ENCODE measurements at places on chromosomes 3 and 15.

- DNase-seq = no peak
Observed at GRCh38 chr3:36696799-36697198, 67.6 kb downstream of the DCLK3 start.

- no peak for DNase-seq
Observed at GRCh38 chr15:85496151-85496550, 115.7 kb downstream of the AKAP13 start.

- no peak for DNase-seq
Observed at GRCh38 chr3:47485812-47486211, 10.1 kb upstream of the SCAP start.

DNA sequence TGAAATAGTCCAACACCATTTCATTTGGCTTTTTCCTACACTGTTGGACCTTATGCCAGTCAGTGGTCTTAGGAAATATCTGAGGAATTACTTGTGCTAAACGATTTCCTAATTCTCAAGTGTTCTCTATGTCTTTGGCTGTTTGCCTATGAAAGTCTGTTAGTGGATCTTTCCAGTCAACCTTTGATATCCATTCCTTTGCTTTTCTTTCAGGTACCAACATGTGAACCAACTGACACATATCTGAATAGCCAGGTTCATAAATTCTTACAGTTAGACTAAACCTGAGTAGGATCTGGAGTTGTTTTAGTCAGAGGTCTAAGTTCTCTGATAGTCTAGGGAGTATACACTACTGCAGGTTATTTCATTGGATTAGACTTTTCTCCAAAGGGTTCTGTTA is 343.5 kb upstream of the LRRC3B start:
- DNase-seq = no peak

- DNase-seq = no peak
Observed at GRCh38 chr3:12135029-12135657, 23.6 kb downstream of the TIMP4 start.

DNA sequence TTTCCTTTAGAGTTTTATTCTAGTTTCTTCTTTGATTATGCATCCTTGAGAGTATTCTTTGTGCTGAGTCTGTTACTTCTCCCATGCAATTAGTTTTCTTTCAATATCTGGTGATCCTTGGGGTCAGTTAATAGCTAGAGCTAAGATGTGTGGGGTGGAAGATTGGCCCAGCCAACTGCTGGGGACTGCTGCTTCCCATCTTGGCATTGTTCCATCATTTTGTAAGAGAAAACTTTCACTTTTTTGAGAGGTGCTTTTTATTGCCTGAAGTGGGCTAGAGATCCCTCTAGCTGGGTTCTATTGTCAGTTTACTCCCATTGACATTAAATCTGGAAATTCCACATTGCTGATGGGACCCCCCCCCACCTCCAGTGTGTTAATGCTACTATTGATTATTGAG is 15.4 kb downstream of the BCL2L10 start:
- DNase-seq = no peak

- DNase-seq = no peak
Observed at GRCh38 chr3:18442756-18443664, 17.9 kb upstream of the SATB1 start.

- no peak for DNase-seq
Observed at GRCh38 chr3:174949523-174949922, 90.4 kb downstream of the NAALADL2 start.

DNA sequence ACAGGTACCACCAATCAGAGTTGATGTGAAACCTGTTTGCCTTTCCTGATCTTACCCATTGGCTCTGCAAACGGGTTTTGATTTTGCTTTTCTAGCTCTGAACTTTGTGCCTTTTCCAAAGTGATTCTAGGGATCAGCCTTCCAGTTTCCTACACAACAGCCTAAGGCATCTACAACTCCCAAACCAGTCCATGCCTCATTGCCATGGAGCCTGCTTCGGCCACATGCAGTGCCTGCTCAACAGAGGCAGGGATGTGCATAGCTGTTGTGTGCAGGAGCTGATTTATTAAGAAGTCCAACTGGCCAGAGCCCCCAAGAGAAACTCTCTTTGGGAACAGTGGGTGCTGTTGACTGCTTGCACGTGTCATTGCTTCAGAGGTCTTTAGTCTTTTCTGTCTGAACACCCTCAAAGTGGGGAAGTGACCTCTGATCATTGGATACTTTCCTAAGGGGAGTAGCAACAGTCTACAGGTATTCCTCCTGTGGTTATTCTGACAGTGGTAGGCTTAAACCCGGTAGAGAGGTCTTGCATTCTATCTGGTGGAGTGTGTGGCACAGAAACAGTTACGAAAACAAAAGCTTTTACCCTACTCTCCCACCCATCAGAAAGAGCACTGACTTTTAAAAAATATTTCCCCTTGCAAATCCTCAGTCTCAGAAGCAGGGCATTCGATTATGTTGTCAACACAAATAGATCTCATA is 36.6 kb upstream of the THSD4 start:
- no peak for DNase-seq

GRCh38 chr3:163261056-163261455 is 1764.4 kb downstream of the OTOL1 start:
- DNase-seq = no peak

- no peak for DNase-seq
Observed at GRCh38 chr3:54696313-54696712, 231.5 kb downstream of the LRTM1 start.

- no peak for DNase-seq
Observed at GRCh38 chr3:157782236-157782635, 279.0 kb upstream of the VEPH1 start.

- peak; percentile 83 for DNase-seq
Observed at GRCh38 chr15:31365655-31366127, 39.1 kb downstream of the KLF13 start.

GRCh38 chr3:155014953-155015352 is 65.2 kb upstream of the MME start:
- DNase-seq = no peak

DNA sequence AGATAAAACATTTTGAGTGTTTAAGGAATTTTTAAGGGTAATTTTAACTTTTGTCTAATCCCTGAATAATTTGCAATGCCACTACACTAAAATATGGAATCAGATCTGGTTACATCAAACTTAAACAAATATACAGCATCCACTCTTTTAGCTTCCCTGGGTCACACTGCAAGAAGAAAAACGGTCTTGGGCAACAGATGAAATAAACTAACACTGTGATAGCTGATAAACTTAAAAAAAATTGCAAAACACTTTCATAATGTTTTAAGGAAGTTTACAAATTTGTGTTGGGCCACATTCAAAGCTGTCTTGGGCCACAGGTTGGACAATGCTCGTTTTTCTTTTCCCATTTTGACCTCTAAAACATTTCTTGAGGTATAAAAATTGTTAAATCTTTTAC is 34.3 kb downstream of the CCDC66 start:
- DNase-seq = no peak

GRCh38 chr15:95948411-95948810 is 382.1 kb upstream of the NR2F2 start:
- DNase-seq = no peak

GRCh38 chr3:9866639-9867038 is 13.4 kb downstream of the CIDEC start:
- DNase-seq = no peak

DNA sequence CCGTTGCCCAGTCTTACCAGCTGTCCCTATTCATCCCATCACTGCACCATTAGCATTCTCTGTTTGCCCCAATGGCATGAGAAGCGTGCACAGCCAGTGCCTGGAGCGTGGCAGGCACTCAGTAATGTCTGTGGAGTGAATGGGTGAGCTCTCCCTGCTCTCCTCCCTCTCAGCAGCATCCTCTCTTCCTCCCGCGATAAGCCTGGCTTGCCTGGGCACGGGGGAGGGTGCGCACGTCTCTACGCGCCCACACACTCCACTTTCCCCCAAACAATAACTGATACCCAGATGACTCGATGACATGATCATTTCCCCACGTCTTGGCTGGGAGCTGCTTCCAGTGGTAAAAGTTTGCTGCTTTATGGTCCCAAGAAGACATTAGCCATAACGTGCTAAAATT is 81.8 kb upstream of the LINGO1 start:
- DNase-seq = no peak

DNA sequence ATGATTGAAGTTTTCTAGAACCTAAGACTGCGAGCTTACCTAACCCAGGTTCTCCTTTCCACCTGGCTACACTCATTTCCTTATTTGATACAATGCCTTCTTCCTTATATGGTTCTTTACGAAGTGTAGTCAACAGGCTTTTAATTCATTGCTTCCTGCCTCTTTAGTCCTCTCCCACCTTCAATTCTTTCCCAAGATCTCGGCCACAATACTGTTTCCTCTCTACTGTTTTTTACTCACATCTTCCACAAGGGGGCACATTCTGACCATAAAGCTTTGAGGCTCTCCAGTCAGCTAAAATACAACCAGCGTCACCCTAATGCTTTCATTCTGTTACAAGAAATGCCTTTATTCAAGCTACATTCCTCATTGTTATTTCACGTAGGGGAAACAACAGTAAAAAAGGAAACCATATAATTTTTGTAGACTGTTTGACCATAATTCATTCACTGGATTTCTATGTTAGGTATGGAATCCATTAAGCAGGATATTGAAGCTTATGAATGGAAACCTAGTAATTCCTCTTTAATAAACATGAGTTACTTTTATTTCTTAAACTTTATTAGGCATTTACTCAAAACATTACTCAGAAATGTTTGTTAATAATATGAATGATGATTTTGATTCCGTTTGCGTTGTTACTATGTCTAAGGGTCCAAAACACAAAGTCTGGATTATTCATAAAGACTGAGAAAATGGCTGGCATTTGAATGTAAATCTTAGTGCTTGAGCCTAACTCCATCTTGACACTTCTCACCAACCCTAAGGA is 29.5 kb upstream of the VEPH1 start:
- DNase-seq = no peak

DNA sequence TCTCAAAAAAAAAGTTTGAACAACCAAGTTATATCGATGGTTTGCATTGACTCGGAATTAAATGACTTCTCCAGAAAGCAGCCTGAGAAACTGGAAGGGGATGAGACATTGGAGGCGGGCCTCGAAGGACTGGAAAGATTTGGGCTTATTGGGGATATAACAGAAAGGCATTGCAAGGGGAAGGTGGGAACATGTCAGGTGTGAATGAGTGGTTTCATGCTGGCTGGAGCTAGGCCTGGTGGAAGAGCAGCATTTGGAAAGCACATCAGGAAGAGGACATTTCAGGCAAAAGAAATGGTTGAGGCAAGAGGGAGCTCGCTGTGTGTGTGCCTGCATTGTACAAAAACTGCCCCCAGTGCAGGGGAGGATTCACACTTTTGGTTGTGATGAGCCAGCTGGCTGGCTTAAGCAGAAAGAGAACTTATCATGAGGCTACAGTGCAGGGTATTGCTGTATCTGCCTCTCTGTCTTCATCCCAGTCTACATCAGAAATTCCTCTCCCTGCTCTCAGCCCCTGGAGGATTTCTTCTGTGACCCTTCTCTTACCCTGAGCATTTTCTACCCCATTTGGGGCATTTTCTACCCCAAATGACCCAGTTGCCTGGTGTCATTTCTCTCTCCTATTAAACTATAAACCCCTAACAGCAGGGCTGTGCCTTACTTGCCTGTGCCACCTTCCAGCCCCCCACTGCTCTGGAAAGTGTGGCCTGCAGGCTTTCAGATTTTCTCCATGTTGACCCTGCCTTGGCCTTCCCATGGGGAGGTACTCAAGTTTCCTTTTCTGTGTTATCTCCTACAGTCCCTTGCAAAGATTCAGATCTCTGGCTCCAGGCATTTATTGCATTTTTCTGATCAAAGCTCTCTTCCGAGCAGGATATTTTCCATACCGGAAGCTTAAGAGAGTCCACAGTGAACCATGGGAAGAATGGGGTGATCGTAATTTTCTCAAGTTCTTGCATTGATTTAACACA is 64.4 kb upstream of the FLNB start:
- no peak for DNase-seq
